ENCODE measurements at places on chromosomes 6 and 20.

GRCh38 chr6:76441875-76442274 lies 369.4 kb upstream of the IMPG1 start:
- DNase-seq: no peak

DNA sequence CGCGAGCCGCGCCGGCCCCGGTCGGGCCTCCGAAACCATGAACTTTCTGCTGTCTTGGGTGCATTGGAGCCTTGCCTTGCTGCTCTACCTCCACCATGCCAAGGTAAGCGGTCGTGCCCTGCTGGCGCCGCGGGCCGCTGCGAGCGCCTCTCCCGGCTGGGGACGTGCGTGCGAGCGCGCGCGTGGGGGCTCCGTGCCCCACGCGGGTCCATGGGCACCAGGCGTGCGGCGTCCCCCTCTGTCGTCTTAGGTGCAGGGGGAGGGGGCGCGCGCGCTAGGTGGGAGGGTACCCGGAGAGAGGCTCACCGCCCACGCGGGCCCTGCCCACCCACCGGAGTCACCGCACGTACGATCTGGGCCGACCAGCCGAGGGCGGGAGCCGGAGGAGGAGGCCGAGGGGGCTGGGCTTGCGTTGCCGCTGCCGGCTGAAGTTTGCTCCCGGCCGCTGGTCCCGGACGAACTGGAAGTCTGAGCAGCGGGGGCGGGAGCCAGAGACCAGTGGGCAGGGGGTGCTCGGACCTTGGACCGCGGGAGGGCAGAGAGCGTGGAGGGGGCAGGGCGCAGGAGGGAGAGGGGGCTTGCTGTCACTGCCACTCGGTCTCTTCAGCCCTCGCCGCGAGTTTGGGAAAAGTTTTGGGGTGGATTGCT lies 1.3 kb downstream of the VEGFA start:
- peak; percentile 10 for DNase-seq

GRCh38 chr6:91127752-91128151 lies 540.9 kb upstream of the MAP3K7 start:
- DNase-seq: no peak

- no peak for DNase-seq
Observed at GRCh38 chr20:35511814-35512420, 17.5 kb downstream of the C20orf173 start.

DNA sequence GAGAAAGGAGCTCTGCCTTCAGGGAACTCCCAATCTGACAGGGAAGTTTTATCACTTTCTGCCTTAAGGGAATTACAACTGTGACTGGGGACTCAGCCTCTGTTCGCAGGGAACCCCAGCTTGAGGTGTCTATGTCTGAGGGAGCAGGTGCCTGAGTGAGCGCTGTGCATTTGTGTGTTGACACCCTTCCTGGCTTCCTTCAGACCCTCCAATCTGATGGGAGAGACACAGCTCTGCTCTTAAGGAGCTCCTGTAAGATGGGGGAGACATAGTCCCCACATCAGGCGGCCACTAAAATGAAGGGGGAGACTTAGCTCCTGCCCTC lies 62.3 kb downstream of the MRPL14 start:
- DNase-seq: no peak

DNA sequence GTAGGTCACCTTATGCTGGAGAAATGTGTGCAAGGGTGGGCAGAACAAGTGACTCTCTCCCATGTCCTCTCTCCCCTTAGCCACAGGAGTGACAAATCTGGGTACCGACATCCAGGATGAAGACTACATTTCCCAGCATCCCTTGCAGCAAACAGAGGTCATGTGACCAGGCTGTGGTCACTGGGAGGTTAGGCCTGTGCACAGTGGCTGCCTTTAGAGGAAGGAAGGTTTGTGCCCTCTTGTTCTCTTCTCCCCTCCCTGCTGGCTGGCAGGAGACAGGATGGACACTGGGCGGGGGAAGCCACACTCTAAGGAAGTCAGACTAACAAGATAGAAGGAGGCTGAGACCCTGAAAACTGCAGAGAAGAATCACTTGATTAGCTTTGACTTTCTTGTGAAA lies 360.2 kb downstream of the PREX1 start:
- no peak for DNase-seq

DNA sequence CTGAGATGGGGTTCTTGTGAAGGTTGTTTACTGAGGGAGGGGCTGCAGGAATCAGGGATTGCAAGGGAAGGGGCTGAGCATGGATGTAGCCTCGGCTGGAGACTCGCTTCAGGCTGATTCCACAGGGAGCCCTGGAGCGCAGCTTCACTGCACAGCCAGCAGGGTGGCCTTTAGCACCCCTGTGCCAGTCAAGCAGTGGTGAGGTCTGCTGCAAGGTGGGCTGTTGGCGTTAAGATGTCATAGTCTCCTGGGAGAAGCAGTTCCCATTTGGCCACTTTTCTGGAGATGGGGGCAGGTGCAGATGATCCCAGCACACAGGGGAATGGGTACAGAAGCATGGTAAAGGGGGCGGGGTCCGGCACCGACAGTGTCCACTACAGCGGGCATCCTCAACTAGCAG lies 126.3 kb downstream of the TOX2 start:
- no peak for DNase-seq

- DNase-seq: no peak
Observed at GRCh38 chr6:114164207-114164606, 178.6 kb downstream of the HS3ST5 start.

DNA sequence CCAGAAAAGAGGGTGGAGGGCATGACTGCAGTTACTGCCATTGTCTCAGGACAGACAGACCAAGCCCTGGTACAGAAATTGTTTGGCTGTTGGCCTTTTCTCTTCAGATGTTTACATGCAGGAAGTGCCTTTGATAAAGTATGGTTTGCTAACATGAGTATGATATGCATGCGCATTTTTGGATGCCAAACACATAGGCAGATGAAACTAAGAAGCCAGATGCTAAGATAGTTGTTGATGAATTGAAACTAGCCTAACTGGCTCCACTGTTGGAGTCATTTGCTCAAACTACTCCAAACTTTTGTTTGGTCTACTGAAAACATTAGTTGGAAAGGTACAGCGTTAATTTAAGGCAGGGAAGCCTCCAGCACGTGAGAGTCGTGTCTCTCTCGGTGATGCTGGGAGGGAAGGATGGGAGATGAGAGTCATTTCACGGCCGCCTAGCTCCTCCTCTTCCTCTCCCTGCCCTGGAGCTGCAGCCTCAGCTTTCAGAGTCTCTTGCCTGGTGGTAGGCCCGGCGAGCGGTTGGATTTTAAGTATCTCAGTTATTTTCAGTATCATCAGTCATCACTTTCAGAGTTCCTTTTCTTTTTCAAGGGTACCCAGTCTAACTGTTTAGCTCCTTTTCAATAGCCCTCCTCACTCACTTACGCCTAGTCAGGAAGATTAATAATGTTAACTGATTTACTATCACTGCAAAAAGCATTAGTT lies 29.7 kb downstream of the RREB1 start:
- DNase-seq: peak; percentile 62

DNA sequence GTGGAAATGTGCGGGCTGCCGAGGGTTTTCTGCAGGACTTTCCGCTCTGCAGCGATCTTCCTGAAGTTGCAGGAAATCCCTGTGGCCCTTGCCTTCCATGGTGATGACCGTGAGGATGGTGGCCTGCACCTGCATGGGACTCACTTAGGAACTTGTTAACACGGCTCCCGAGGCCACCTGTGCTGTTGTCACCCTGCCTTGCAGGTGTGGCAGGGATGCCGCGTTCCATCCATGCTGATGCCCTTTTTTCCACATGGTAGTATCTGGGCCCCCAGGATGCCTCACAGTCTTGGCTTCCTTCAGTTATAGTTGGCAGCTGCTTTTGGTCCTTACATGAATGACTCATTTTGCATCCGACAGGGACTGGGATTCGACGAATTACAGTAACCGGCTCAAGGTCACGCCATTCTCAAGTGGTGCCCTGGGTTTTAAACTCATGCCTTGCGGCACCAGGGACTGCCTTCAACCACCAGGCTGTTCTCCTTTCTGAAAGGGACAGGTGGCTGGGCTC lies 37.2 kb downstream of the SYNJ2 start:
- DNase-seq: peak; percentile 78

DNA sequence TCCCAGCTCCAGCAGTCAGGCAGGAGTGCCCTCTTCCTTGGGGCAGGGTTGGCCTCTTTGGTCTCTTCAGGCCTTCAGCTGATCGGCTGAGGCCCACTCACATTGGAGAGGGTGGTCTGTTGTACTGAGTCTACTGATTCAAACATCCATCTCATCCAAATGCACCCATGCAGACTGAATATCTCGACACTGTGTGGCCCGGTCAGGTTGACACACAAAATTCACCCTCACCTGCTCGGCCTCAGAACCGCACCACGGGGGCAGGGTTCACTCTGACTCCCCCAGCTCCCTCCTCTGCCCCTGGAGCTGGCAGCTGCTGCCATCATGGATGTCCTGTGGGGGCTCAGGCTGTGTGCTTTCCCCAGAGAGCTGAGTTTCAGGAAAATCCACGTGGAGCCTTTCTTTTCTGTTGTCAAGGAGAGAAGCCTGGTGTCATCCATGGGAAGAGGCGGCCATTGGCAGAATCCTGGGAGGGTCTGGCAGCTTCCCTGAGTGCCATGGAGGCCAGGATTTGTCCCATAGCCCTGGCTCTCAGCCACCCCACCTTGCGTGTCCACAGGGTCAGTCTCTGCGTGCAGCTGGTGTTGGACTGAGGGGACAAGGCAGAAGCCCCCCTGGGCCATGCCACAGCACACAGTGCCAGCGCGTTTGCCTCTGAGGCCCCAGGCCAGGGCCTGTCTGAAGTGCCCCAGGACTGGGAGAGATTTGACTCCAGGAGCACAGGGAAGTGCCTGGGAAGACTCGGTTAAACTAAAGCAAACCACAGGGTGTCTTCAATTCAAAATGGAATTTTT lies 114.1 kb downstream of the ERMARD start:
- DNase-seq: no peak

DNA sequence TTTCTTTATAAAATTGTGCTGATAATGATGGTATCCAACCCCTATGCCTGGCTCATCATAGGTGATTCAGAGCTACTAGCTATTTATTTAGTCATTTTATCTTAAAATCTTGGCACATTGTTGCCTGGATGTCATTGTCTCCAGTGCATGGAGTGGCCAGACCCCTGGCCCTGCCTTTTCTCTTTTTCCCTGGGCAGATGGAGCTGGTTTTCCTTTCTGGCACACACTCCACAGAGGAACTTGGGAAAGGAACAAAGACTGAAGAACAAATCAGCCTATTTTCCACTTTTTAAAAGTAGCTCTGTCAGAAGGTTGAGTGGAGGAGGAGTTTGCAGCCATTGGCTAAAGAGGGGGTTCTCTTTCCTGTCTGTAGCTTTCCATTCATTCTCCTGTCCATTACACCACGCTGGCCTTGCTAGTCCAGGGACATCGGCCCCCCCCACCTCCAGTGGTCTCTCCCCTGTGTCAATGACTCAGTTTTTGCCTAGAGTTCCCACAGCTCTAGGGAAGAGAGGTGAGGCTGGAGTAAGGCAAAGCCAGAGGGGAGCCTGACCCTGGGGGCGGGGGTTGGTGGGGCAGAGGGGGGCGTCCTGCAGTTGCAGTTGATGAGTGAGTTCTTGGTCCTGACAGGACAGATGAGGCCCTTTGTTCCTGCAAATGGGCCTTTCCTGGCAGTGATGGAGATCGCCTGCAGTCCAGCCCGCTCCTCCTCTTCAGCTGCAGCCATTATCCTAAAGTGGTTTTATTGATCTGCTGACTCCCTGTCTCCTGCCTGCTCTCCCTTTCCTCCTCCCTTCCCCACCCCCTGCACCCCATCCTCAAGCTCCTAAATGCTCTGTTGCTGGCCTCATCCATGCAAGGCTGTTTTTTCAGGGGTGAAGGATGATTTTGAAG lies 774.5 kb downstream of the DHX35 start:
- no peak for DNase-seq

- no peak for DNase-seq
Observed at GRCh38 chr6:22774129-22774528, 204.8 kb downstream of the HDGFL1 start.

DNA sequence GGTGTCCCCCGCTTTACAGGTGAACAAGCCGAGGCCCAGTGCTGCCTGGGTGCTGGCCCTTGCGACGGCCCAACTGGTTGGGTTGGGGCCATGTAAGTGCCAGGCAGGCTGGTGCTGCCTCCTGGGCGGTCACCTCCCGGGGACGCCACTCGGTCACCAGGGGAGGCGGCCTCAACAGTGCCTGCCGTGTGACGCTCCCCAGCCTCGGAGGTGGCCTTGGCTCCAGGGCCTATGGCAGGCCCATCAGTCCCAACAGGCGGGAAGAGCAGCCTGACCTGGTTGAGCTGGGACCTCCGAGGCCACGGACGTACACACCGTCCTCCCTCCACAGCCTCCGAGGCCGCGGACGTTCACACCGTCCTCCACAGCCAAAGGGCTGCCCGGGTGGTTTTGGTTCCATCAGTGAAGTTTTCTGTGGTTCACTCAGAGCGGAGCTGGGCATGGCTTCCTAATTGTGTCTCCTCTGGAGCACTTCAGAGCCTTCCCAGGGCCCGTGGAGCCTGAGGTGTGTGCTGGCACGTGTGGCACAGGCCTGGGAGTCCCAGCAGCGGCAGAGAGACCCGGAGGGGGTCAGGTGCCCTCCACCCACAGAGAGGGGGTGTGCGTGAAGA lies 19.3 kb upstream of the SLCO4A1 start:
- DNase-seq: no peak

GRCh38 chr6:37635319-37635718 lies 62.4 kb downstream of the MDGA1 start:
- no peak for DNase-seq

DNA sequence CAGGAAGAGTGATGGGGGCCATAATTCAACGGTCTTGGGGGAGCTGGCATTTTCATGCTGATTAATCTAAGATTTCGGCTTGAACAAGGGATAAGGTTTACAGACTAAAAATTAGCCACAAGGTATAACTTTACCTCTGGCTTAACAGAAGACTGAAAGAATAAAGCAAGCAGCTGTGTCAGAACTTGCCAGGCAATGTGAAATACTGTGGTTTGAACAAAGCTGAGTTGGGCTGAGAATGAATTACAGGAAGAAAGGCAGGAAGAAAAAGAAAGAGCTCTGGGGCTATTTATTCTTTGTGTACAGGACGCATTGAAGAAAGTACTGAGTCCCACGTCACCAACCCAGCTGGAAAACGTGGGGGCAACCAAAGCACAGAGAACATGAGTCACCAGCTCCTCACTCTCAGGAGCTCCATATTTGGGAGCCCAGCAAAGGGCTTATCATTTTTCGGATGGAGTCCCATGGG lies 121.5 kb upstream of the NEDD9 start:
- DNase-seq: no peak

- no peak for DNase-seq
Observed at GRCh38 chr20:51862796-51863195, 60.5 kb upstream of the SALL4 start.

DNA sequence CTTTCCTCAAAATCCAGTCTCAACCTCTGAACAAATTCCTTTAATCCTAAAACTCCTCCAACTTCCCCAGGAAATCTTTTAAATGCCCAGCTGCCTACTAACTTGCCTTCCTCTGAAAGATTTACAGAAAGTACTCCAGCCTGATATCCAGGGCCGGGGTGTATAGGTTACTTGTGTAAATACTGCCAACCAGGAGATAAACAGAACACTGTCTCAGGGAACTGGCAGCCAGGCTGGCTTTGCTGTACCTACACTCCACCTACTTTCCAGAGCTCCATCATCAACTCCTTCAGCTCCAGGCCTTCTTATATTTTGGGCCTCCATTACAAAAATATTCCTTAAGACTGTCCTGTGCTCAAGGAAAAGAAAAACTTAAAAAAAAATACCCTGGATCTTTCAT lies 85.9 kb downstream of the CEP162 start:
- DNase-seq: no peak
